DMS153 (cell line): ENCODE measurements at places on chromosomes 4 and X.

GRCh38 chr4:1574601-1575417 lies 109.3 kb downstream of the FAM53A start:
- DNase-seq, result no peak

DNA sequence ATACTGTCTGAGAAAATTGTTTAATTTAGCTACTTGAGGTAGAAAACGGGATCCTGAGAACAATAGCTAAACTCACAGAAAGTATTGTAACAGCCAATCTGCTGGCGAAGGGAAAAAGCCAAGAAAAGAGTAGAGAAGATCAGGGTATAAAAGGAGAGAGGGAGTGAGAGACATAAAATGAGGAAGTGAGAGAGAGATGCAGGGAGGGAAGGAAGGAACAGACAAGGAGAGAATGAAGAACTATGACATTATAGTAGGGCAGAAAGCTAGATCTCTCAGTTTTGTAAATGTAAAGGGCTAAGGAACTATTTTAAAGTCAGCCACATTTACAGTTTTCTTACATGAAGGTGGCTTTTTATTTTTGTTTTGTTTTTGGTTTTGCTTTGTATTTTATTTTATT lies 1.6 kb upstream of the GIMD1 start:
- DNase-seq, result no peak

GRCh38 chr4:156815717-156816359 lies 155.8 kb downstream of the PDGFC start:
- peak; percentile 97 for DNase-seq

DNA sequence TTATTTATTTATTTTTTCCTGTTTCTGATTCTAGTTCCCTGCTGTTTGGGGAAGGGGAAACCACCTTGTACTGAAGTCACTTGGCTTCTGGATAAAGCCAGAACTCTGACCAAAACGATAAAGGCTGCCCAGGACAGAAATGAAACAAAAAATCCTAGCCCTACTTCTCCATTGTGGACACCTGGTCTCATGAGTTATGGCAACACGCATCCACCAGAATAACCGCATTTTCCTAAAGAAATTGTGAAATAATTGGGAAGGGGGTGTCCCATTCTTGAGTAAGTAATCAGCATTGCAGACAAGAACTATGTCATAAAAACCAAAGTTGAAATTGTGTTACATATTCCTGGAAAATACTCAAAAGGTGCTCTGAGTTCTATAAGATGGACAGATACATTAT lies 42.1 kb downstream of the SLC9A7 start:
- DNase-seq, result no peak

DNA sequence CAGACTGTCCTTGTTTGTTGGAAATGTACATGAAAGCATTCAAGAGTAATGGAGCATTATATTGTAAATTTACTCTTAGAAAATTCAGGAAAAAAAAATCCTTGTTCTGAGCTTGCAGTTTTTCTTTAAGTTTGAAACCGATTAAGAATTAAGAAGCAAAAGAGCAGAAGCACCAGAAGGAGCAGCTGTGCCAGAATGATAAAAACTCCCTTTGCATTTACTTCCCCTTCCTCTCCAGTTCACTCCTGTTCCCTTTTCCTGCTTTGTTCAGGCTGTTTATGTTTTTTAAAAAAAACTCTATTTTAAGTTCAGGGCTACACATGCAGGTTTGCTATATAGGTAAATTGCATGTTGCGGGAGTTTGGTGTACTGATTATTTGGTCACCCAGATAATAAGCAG lies 90.3 kb downstream of the ATOH1 start:
- no peak for DNase-seq

GRCh38 chr4:3013839-3014350 lies 50.5 kb downstream of the GRK4 start:
- no peak for DNase-seq

DNA sequence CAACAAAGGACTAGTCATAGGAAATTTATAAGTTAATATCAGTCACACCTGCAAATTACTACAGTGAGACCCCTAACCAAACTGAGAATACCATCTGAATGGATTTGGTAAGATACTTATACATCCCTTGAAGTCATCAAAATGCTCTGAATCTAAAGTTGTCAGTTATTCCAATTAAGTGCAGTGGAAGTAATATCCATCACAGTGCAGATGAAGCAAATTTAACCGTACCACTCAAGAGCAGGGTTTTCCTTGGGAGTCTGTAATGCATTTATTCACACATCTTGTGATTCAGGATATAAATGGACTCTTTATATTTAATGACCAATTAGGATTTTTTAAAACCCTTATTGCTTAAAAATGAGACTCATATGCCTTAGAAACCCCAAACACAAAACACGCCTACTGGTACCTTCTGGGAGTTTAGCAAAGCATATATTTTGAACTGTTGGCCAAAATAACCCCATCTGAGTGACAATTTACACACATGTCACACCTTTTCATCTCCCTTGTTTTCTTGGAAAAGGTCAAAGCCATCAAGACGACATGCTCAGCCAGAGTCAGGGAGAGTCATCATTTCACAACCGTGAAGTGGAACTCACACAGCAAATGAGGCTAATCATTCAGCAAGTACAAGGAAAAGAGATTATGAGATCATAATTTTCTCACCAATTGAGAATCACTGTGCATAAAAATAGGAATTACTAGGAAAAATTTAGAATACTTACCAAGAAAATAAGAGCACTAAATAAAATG lies 303.7 kb downstream of the HNRNPD start:
- DNase-seq, result no peak

DNA sequence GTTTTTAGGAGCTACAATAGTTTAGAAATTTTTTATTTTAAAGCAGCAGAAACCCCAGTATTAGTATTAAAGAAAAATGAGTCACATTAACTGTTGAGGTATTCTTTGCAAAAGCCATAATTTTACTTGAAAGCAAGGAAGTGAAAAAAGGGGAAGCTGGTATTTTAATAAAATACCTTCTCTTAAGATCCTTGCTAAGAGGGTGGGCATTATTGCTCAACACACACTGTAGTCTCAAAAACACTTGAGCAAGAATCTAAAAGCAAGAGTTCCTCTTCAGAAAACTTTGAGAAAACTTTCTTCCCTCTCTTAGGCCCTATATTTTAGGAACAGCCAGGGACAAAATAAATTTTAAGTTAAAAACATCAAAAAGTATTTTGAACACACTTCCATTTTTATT lies 259.4 kb upstream of the DIAPH2 start:
- DNase-seq, result no peak

- no peak for DNase-seq
Measured at GRCh38 chr4:153649572-153649991, 34.5 kb upstream of the TLR2 start.

GRCh38 chr4:54384563-54384962 lies 155.5 kb downstream of the PDGFRA start:
- no peak for DNase-seq

DNA sequence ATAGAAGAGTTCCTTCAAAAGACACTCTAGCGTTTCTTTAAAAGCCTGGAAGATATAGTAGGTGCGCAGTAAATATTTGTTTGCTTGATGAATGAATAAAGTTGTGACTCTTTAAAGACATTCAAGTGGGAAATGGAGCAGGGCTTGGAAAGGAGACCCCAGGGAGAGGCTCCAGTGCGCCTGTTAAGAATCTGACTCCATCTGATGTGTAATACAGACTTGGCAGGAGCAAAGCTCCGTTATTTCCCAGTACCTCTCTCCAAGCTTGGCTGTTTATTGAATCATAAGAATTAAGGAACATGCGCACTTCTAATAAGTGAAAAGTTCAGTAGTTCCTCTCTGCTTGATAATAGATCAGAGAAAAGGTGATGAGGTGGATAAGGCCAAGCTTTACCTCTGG lies 18.8 kb upstream of the KLHL8 start:
- DNase-seq, result no peak

GRCh38 chrX:149487292-149487691 lies 17.8 kb downstream of the IDS start:
- no peak for DNase-seq
